ENCODE measurements at places on chromosomes 4 and X.

- no peak for DNase-seq
These were observed 81.7 kb downstream of the RELL1 start for GRCh38 chr4:37604461-37604860.

- DNase-seq: no peak
These were observed 183.7 kb downstream of the NR3C2 start for GRCh38 chr4:148258535-148258934.

- DNase-seq: no peak
These were observed 3.0 kb upstream of the GUCY2F start for GRCh38 chrX:109484886-109485285.

- DNase-seq: no peak
These were observed 121.2 kb downstream of the VEGFC start for GRCh38 chr4:176671532-176671931.

GRCh38 chr4:39279416-39279815 is 86.7 kb downstream of the RFC1 start:
- no peak for DNase-seq

- DNase-seq: no peak
These were observed 58.1 kb downstream of the MAML3 start for GRCh38 chr4:140095694-140096482.

DNA sequence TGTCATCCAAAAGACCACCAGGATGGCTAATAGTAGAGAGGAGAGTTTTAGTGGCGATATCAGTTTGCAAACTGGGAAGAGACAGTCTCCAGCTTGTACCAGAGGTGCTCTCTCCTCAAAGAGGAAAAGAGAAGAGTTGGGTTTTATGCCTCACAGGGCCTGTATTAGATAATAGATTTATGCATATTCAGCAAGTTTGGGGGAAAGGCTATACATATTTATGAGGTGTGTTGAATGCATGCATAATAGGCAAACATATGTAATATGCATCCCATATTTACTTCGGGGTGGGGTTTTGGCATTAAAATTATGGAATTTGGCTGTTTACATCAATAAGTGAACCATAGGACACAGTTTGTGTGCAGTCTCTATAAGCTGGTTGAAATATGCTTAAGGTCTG is 22.8 kb upstream of the ADGRL3 start:
- no peak for DNase-seq

- DNase-seq: no peak
These were observed 448.6 kb downstream of the PCDH18 start for GRCh38 chr4:137083571-137084135.

- DNase-seq: no peak
These were observed 99.7 kb upstream of the SLC7A11 start for GRCh38 chr4:138341739-138342415.

DNA sequence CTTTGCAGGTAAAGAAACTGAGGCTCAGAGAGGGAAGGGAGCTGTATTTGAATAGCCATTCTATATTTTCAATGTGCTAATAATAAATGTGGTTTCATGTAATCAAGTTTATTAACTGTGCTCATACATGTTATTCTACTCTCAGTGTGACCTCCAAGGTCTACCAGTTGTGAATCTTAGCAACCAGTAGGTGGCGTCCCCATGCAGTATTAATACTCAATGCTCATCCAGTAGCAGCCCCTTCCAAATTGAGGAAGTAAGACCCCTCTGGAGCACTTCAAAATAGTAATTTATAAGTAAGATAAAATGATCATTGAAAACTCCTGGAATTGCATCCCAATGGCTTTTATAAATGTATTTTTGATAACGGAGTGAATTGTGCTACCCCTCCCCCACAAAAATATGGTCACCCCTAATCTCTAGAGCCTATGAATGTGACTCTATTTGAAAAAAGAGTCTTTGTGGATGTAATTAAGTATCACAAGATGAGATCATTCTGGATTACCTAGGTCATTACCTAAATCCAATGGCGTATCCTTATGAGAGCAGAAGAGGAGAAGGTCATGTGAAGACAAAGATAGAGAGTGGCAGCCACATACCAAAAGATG is 20.4 kb upstream of the SEPSECS start:
- no peak for DNase-seq

DNA sequence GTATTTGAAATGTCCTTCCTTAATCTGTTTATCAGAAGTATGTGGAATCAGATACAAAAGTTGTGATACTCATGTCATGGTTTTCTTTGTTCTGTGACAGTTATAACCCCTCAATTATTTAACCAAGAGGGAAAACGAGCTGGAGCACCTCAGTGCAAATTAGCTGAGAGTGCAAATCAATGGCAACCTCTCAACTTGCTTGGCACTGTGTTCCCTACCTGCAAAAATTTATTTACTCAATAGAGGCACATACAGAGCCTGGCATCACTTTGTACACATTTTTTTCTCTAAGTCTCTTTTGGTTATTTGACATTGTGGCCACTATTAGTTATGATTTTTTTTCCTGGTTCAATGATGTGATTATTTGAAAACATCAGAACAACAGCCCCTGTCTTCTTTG is 186.2 kb downstream of the STIM2 start:
- DNase-seq: no peak

All from posterior cingulate gyrus (tissue), 11 donors.